Right renal cortex interstitium (tissue), 3 donors: ENCODE measurements at places on chromosomes 3 and 15.

GRCh38 chr3:58693940-58694850, 27.6 kb upstream of the FAM3D start:
- DNase-seq: no peak

DNA sequence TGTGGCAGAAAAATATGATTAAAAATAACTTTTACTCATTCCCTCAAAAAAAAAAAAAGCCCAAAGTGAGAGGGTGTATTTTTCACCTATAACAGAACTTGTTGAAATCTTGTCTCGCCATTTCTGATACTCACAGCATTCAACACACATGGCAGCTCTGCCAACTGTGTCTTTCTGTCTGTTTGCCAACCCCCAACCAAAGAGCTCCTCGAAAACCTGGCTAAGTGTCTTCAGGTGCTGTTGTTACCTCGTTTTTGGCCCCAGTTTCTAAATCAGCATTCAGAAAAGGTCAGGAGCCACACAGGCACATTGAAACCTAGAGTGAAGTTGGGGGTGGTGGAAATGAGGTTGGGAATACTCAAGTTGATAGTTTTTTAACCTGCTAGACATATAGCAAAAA, 123.5 kb downstream of the TMEM108 start:
- no peak for DNase-seq

DNA sequence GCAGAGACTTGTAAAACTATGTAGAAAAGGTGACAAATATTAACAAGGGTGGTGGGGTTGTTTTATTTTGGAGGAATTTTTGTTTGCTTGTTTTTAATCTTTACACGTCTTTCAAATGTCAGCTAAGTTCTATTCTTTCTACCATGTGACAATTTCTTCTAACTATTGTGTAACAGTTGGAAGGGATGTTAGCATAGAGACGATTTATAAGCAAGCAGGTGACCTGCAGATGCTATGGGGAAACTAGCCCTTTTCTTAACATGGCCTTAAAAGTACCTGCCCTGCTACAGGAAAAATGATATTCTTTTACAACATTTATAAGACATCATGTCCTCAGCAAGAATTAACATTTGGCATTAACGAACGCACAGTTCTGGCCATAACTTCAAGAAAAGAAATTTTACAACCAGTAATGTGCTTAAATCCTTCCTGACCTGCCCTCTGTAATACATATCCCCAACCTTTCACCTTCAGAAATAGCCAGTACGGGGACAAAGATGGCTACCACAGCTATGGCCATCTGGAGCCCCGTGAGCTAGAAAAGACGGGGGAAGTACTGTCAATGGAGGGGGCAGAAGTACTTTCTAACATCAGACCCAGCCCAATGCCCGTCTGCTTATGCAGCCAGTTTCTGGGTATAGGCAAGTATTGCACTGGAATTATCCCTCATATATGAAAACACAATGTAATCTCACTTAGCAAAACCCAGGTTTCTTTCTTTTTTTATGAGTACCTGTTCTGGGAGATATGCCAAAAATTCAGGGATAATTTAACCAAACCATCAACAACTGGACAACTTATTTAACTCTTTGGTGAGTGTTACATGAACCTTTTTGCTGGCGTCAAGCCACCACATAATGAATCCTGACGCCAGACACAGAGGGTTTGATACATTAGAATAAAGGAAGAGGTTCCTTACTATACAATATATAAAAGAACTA, 67.7 kb upstream of the NR2F2 start:
- DNase-seq: no peak

- no peak for DNase-seq
These were observed 5.0 kb upstream of the VGLL4 start for GRCh38 chr3:11648735-11649134.

DNA sequence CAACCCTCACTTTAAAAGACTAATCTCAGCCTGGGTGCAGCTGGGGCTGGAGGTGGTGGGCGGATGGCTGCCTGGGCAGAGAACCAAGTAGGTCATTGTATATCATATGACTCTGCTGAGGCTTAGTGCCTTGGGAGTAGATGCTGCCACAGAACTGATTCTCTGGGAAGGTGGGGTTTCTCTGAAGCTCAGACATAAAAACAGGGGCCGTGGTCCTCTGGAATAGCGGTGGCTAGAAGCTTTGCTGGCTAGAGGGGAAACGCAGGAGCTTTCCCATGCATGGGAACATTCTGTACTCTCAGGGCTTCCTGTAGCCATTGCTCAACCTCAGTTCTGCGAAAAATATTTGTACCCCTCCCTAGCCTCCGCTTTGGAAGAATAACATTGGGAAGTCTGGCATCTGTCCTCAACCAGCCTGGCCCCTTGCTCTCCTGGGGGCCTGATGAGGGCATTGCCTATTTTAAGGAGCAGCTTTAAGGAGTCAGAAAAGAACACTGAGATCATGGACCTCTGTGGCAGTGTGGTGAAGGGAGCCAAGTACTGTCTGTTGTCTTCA, 14.7 kb downstream of the TIMP4 start:
- no peak for DNase-seq

DNA sequence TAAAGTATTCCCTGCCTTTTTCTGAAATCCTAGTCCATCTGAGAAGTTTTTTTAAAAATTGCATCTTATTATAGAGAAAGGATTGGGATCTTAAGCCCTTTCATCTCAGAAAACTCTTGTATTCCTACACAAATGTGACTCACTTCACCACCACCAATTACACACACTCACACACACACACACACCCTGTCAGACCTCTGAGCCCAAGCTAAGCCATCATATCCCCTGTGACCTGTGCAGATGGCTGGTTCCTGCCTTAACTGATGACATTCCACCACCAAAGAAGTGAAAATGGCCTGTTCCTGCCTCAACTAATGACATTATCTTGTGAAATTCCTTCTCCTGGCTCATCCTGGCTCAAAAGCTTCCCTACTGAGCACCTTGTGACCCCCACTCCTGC, 1181.9 kb downstream of the ROBO2 start:
- DNase-seq: no peak

DNA sequence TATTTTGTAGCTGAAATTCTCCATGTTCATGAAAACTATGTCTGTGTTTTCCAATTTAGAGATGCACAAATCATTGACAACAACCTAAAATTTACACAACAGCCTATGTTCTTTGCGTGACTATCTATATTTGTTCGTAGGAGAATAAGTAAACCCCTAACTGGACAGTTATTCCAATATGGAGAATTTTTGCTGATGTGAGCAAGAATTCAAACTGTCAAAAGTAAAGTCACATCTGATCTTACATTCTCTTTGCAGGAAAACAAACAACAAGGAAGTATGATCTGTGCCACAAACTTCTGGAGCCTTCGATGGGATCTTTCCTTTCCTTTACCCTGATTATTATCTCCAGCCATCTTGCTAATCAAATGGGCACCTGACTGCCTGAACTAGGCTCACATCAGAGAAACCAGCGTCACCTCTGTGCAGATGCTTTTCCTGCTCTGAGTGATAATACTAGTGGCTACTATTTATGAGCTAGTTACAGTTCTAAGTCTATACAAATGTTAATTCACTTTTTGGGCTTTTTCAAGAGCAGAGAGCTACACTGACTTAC, 18.3 kb upstream of the KCNMB3 start:
- DNase-seq: no peak

DNA sequence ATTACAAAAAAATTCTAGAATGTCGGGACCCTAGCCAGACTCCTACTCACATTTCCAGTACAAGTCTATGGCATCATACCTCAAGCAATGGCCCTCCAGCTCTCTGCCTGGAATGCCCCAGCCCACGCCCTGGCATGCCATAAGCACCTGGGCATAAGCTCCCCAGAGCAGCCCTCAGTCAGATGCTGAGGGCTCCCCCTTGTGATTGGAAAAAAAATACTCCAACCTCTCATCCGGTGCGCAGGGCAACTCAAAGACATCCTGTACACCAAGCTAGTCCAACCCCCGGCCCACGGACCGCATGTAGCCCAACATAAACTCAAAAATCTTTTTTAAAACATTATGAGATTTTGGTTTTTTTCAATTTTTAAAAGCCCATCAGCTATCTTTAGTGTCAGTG, 115.4 kb downstream of the NEK10 start:
- no peak for DNase-seq

- DNase-seq: no peak
These were observed 59.8 kb downstream of the TP53BP1 start for GRCh38 chr15:43433165-43433564.

- DNase-seq: no peak
These were observed 858.9 kb upstream of the CFAP20DC start for GRCh38 chr3:59908701-59909100.

DNA sequence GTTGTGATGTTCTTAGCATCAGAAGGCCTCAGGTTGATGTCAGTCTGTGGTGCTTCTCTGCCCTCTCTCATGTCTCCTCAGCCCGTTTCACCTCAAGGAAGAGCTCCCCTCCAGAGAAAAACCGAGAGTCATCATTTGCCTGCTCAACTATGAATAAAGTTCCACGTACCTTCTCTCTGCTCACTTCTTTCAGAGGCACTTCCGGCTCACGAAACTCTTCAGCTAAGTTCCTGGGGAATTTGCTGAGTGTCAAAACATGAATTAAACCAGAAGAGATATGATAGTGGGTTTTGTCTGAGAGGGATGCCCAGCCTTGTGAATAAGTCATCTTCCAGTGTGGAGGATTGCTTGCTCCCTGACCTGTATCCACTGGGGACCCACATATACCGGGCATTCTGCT, 37.7 kb downstream of the CCR4 start:
- DNase-seq: no peak

DNA sequence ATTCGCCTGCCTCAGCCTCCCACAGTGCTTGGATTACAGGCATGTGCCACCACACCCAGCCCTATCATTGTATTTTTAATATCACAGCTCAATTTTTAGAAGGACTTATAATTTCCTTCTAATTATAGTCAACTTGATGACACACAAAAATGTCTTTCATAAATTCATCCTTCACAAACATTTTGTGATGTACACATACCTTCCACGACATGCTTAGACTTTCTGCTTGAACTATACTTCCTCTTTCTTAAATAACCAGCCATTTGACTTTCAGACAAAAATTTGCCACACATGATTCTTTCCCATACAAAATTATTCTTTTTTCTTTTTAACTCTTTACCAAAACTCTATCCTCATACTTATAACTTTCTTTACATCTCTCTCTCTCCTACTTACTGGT, 48.4 kb upstream of the CCK start:
- DNase-seq: no peak

DNA sequence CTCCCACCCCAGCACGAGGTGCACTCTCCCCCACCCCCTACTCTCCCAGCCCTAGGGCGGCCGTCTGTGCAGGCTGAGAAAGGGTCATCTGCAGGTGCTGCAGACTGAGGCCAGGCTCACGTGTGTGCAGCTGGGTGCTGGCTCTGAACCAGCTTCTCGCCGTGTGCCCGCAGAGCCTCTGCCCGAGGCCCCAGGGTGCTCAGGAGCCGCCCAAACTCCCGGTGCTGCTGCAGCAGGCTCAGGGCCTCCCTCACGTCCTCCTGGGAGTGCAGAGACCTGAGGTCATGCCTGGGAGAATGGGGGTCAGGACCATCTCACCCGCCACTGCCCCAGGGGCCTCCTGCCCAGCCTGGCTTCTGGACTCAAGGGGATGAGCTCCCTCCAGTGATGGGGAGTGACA, 17.2 kb downstream of the SPTBN5 start:
- DNase-seq: no peak

DNA sequence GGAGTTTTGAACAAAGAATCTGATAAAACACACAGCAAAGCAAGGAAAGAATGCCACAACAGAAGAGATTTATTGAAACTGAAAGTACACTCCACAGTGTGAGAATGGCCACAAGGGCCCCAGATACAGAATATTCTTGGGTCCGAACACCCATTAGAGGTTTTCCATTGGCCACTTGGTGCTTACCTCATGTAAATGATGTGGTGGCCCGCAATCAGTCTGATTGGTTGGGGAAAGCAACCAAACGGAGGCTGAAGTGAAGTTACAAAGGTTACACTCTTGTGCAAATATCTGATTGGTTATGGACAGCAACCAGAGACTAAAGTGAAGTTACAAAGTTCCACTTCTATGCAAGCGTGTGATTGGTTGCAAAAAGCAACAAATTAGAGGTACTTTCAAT, 20.4 kb downstream of the NSUN3 start:
- no peak for DNase-seq

DNA sequence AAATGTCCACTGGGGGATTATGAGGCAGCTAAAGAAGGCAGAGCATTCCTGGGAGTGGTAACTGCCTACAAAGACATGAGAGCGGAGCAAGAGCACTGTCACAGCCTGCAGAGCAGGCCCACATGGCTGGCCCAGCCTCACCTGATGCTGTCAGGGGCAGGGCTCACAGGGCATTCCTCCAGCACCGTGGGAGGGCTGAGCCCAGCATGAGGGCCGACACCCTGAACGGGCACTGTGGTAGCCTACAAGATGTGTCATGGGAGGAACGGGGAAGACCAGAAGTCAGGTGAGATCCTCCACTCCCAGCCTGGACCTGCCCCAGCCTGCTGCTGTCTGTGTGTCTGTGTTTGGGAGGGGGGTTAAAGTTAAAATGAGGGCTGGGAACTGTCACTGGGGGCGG, 30.1 kb downstream of the CCDC12 start:
- DNase-seq: no peak

- DNase-seq: no peak
These were observed 75.6 kb downstream of the LINGO1 start for GRCh38 chr15:77557144-77557543.

DNA sequence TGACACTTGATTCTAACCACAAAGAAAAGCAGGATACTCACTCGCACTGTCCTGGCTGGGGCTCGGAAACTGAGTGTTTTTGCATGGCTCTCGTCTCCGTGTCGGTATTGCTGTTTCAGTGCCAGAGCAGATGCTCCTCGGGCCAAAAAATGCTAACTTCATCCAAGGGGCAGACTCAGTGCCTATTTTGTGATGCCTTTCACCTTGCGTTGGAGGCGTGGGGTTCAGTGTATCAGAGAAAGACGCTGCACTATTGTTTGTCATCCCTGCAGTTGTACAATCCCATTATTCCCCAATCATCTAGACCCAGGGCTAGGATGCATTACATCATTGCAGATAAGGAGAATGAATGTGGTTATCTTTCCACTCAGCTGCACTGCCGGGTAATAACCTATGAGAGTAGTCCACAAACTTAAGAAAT, 1.4 kb downstream of the CACNA2D3 start:
- no peak for DNase-seq

- no peak for DNase-seq
These were observed 639.8 kb downstream of the MAGI1 start for GRCh38 chr3:65398953-65399352.

GRCh38 chr3:4359805-4360502, 56.8 kb downstream of the SETMAR start:
- DNase-seq: no peak

DNA sequence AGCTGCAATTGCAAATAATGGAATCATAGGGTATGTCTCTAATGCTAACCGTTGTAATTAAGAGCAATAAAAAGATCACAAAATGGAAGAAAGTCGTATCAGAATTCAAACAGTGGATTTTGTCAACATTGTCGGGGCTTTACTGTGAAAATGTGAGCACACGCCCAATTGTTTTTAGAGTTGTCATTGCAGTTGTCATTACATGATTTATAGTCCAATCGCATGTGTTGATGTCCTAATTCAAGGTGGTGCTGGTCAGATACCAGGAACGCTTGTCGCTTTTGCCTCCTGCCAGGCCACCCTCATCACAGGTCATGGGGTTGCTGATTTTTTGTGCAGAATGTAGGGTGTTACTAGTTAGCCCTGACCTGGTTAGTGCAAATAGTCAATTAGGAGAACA, 16.2 kb downstream of the TRPM1 start:
- no peak for DNase-seq
